OCI-M1 (cell line): ENCODE measurements at places on chromosomes 1 and 21.

DNA sequence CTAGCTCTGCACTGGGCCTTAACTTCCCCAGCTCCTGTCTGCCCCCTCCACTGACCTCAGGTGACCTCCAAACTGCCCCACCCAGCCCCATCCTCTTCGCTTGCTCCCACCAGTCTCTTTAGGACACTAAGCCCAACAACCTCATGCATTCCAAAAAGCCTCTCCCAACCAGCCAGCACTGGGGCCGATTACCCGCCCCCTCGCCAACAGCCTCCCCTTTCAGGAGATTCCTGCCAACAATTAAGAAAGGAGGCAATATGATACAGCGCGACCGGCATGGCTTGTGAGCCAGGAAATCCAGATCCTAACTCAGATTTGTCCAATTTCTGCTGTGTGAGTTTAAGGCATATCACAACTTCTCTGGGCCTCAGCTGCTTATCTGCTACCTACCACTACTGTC, 14.7 kb downstream of the KANK4 start:
- DNase-seq = no peak

DNA sequence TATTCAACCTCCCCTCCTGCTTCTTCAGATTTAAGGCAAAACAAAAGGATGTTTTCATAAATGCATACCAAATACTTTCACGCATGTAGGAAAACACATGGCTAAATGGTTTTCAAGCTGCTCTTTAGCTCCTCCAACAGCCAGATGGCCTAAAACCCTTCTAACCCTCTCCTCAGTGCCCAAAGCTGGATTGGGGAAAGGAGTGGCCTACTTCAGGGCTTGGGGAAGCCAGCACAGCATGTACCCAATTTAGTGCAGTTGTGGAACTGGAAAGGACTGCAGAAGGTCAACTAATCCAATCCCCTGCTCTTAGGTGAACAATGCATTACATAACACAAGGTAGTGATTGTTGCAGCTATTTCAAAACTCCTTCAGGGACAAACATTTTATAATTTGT, 9.3 kb downstream of the F5 start:
- no peak for DNase-seq

DNA sequence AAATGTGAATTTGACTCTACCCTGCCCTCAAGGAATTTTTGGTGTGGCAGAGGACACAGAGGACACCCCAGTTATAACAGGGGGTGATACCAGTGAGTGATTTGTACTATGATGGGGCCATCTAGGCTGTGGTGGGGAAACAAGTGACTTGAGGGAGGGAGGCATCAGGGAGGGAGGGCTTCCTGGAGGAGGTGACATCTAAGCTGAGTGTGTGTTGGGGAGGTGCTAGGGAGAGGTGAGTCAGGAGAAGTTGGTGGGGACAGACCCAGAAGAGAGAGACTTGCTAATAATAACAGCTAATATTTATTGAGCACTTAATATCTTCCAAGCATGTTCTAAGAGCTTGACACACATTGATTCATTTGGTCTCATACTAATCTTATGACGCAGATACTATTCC, 19.9 kb upstream of the TTC4 start:
- DNase-seq = no peak

GRCh38 chr1:234858722-234859121, 248.7 kb upstream of the IRF2BP2 start:
- no peak for DNase-seq

DNA sequence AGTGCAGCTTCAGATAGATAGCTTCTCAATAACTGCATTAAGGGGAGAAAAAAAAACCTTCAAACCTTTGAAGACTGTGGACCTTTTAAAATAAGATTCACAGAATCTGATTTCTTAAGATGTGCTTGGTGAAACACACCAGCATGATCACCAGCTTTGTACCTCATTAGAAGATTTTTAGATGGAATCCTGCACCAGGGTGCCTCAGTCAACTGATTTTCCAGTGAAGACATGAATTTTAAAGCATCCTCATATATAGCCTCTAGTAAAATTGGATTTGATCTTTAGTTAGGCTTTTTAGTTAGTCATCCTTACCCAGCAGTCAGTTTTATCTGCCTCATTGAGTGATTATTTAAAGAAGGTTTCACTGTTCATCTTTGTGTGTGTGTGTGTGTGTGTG, 208.6 kb upstream of the DEPDC1 start:
- DNase-seq = no peak

DNA sequence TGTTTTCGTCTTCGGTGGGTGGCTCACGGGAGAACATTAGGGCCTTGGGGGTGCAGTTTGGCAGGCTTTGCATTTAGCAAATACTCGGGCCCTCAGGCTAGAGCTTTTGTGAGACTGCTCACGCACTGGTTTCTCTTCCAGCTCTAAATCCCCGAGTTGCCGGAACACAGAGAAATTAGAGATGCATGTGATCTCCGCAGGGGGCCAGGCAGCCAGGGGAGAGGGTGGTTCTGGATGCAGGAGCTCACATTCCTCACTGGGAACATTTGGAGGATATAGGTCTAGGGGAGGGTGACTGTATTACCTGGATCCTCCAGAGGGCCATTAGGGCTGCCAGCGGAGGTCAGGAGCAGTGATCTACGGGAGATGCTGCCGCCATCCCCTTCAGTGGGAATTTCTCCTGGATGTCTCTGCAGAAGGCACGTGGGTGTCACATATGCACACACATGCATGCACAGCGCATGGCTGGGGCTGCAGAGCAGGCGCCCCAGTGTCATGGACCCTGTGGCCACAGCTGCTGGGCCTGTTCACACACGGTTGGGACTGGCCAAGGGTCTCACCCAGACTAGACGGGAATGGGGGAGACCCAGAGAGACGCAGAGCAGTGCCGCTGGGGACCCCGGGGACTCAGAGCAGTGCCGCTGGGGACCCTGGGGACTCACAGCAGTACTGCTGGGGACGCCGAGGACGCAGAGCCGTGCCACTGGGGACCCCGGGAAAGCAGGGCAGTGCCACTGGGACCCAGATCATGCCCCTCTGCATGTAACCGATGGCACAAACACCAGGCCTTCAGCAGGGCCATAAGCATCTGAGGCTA, 258.7 kb downstream of the CAMTA1 start:
- no peak for DNase-seq
